ENCODE measurements at places on chromosomes 1 and 21.

DNA sequence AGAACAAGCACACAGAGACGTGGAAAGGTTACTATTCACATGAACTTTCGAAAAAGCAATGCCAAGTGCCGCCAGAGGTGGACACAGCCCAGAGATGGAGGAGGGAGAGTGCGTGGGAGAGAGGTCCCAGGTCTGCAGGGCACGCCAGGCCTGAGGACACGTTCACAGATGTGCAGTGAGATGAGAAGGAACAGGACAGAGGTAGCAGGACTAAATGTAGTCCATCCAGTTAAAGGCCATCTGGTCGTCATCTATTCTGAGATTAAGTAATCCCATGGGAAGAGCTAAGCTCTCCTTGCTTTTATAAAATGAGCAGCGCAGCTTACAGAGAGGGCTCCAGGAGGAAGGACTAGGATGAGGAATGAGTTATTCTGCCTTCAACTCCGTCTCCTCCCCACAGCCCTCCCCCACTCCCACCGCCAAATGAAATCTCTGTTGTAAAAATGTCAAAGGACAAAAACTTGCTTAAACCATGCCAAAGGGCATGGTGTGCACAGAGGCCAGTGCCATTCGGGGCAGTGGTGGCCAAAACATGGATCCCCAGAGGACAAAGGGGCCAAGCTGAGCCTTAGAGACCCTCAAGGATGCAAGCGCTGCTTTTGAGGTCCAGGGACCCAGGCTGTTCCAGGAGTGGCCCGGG lies 85.4 kb upstream of the SLC25A33 start:
- DNase-seq, result no peak

- DNase-seq, result no peak
Measured at GRCh38 chr1:209587789-209588188, 4.3 kb downstream of the CAMK1G start.

DNA sequence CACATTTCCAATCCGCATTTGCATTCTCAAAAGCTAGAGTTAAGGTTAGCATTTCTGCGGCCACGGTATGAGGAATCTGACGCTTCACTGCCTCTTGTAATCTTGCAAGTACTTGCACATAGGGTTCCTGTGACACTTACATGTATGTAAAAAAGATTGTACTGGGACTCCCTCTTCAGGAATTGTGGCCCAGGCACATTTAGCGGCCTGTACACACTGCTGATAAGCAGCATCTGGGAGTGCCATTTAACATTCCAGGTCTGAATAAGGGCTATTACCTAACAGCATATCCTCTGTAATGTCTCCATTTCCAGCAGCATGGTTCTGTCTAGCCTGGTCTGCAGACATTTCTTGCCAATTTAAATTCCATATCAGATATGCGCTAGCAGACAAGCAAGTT lies 75.7 kb downstream of the AXDND1 start:
- no peak for DNase-seq

GRCh38 chr21:17542371-17543011 lies 29.6 kb downstream of the CXADR start:
- DNase-seq, result no peak

- no peak for DNase-seq
Measured at GRCh38 chr21:29342363-29342957, 43.7 kb downstream of the BACH1 start.
